ENCODE measurements at places on chromosomes 12 and 14.

GRCh38 chr12:107225635-107226034, 132.3 kb upstream of the CRY1 start:
- no peak for DNase-seq

GRCh38 chr12:54032627-54033100, at the start of gene HOXC5:
HOXC5 (plus strand) TSS chr12:54033050; CDS start chr12:54033123, 73 bp downstream.
- DNase-seq = peak; percentile 80

- no peak for DNase-seq
Observed at GRCh38 chr14:98008381-98009113, 1211.4 kb downstream of the VRK1 start.

- no peak for DNase-seq
Observed at GRCh38 chr12:14366209-14367039, 942 bp downstream of the ATF7IP start.

GRCh38 chr12:46773586-46774321, 52.0 kb downstream of the SLC38A4 start:
- no peak for DNase-seq

GRCh38 chr12:131335456-131335855, 375.4 kb upstream of the SFSWAP start:
- no peak for DNase-seq

DNA sequence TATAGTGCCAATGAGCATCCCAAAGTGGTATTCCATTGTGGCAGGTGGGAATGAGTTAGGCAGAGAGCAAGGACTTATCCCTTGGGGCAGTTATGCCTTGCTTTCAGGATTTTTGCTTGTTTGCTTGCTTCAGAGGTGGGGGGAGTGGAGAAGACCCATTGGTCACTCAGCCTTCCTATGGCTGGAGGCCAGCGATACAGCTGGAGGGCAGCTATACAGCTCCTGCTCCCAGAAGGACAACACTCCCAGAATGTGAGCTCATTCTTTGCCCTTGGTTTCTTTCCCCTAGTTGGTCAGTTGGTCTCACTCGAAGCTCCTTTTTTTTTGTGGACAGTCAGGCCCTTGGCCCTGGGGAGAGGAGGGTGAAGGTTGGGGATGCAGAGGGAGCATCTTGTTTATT, 14.5 kb downstream of the KRT83 start:
- no peak for DNase-seq

GRCh38 chr14:104865081-104865630, at the start of gene CEP170B:
CEP170B (plus strand) TSS chr14:104865268; CDS start chr14:104868451, 3,183 bp downstream.
- no peak for DNase-seq

All from adrenal gland (tissue), 19 donors.